ENCODE measurements at places on chromosomes 7 and 10.

- DNase-seq = no peak
Observed at GRCh38 chr7:51244885-51245284, 71.7 kb downstream of the COBL start.

DNA sequence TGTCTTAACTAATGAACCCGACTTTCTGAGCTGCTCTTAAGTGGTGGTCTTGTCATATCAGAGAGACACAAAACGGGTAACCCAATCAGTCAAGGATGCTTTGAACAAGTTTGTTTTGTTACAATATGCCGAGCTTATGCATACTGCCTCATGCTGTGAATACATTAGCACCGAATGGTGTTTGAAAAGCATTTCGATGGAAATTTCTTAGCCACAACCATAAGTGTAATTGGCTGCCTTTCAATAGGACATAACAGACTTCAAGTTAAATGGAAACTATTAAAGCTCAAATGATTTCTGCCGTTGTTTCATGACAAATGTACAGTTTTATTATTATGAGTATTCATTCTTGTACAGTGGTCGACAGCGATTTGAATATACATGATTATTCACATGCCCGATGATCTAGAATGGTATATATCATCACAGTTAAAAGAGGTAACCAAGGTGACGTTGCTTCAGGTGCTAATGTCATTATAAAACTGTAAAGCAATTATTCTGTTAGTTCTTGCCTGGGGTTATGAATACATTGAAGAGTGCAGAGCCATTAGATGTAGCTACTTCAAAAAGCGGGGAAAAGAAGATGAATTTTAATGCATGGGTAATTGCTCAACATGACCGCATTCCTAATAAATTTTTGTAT is 118.8 kb downstream of the EBF3 start:
- no peak for DNase-seq

DNA sequence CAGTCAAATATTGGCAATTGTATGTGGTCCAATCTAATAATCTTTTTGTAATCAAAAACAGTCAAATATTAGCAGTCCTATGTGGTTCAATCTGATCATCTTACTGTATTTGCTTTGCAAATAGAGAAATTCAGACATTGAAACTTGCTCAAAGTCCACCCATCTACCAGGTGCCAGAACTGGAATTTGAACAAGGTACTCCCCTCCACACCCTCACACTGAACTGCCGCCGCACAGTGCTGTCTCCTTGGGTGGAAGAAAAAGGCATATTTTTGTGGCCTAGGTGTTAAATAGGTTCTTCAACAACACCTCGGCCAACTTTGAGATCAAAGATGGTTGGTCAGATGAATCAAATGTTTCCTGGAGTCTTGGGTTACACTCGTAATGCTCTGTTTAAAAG is 544.2 kb upstream of the GALNT17 start:
- DNase-seq = no peak

DNA sequence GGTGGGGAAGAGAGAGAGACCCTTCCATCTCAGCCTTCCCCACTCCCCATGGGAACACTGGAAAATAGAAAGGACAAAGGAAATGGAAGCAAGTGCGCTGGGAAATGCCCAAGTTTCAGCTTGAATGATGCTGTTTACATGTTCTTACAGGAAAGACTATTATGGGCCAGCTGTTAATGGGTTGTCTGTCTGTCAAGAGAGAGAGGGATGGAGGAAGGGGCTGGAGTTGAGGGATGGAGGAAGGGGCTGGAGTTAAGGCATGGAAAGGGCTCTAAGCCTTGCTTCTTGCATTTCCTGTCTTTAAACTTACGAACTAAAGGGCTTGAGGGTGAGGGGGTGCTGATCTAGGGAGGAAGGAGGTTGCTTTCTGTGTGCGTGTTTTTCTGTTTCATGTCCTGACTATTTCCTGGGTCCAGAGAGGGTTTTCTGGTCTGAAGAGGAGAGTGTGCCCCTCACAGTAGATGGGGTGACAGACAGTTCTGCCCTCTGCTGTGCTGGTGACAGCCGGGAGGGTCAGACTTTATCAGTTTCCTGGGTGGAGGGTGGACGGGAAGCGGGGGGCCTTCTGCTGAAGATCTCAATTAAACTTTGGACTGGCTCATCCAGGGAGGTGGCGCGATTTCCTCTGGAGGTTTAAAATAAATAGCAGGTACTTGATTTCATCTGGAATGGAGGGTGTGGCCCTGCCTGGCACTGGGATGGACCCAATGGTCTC is 30.5 kb downstream of the GRK5 start:
- DNase-seq = no peak

- DNase-seq = no peak
Observed at GRCh38 chr7:106062006-106062405, 50.1 kb downstream of the SYPL1 start.
